Activated CD4-positive, alpha-beta T cell treated with anti-CD3 and anti-CD28 coated beads for 36 hours (primary cell): ENCODE measurements at places on chromosomes 12 and 14.

- H3K36me3 ChIP-seq = no peaks in the 10 kb centered on the region
- no peak for DNase-seq
- H3K27ac ChIP-seq = no peak overlapping the region
- H3K4me1 ChIP-seq = no peaks in the 10 kb centered on the region
- H3K27me3 ChIP-seq = peaks cover 4% of the 10 kb centered on the region
Observed at GRCh38 chr14:34126586-34126985, 175.7 kb upstream of the EGLN3 start.

GRCh38 chr12:113090740-113091139, 34.2 kb downstream of the DTX1 start:
- peaks cover 7% of the 10 kb centered on the region for H3K36me3 ChIP-seq
- H3K27me3 ChIP-seq = no peaks in the 10 kb centered on the region
- DNase-seq = peak; percentile 16
- no peak overlapping the region for H3K4me3 ChIP-seq

- H3K4me3 ChIP-seq = peak overlapping the region; percentile 65
- no peaks in the 10 kb centered on the region for H3K27me3 ChIP-seq
- peak overlapping the region; percentile 98 for H3K27ac ChIP-seq
- DNase-seq = peak; percentile 76
- peaks cover 4% of the 10 kb centered on the region for H3K36me3 ChIP-seq
Observed at GRCh38 chr14:98138666-98139065, 1133.3 kb downstream of the BCL11B start.

- no peaks in the 10 kb centered on the region for H3K4me1 ChIP-seq
- DNase-seq = no peak
- no peaks in the 10 kb centered on the region for H3K36me3 ChIP-seq
- H3K4me3 ChIP-seq = no peak overlapping the region
- H3K27ac ChIP-seq = no peak overlapping the region
Observed at GRCh38 chr12:72053604-72054003, 115.0 kb downstream of the TPH2 start.

- no peaks in the 10 kb centered on the region for H3K27me3 ChIP-seq
- H3K4me3 ChIP-seq = no peak overlapping the region
- no peak for DNase-seq
- no peak overlapping the region for H3K27ac ChIP-seq
- H3K4me1 ChIP-seq = no peaks in the 10 kb centered on the region
Observed at GRCh38 chr12:82470906-82471512, 112.7 kb downstream of the METTL25 start.

DNA sequence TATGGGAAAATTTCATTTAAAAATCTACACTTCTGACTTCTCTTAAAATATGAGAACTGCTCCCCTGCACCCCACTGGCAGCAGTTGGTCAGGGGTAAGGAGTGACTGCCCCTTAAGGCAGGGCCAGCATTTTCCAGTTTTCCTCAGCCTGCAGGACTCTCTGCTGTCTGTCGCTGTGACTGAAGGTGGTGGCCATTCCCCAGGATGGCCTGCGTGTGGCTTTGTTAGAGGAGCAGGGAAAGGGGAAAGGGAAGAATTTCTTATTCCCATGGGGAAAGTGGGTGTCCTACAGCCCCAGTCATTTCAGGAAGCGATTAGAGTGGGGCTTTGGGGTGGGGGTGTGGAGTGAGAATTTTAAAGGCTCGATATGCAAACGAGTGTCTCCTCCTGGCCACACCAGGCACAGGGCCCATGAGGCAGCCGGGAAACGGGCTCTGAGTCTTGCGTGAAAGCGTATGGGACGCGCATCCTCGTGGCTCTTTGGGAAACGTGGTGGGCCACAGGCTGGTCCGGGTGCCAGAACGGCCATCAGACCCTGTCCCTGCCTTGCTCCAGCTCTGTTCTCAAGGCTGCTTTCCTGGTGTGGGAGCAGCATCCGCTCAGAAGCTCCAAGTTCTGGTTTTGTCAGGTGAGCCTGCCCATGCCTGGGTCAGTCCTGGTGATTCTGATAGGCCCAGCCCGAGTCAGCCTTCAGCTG, 23.5 kb downstream of the ADGRD1 start:
- H3K4me1 ChIP-seq = no peaks in the 10 kb centered on the region
- no peak overlapping the region for H3K27ac ChIP-seq
- peaks cover 8% of the 10 kb centered on the region for H3K27me3 ChIP-seq
- H3K4me3 ChIP-seq = no peak overlapping the region
- DNase-seq = no peak

GRCh38 chr14:34198096-34198495, 247.2 kb upstream of the EGLN3 start:
- H3K27ac ChIP-seq = no peak overlapping the region
- no peaks in the 10 kb centered on the region for H3K36me3 ChIP-seq
- H3K27me3 ChIP-seq = peaks cover 10% of the 10 kb centered on the region
- no peak overlapping the region for H3K4me3 ChIP-seq

GRCh38 chr12:57063991-57064685, 14.2 kb upstream of the MYO1A start:
- DNase-seq = peak; percentile 80
- H3K36me3 ChIP-seq = peaks cover 80% of the 10 kb centered on the region
- peak overlapping the region; percentile 98 for H3K27ac ChIP-seq
- H3K4me3 ChIP-seq = peak overlapping the region; percentile 76

DNA sequence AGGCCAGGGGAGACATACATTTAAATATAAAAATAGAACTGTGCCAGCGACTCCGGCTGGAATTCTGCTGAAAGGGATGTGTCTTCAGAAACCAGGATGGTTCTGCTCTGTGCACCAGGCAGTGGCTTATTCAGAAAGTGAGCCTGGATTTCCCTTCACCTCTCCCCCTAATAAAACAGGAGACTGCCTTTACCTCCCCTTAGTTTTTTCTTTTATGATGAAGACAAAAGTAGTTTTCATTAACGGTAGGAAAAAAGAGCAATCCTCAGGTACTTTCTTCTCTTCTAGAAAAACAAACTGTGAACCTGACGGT, 346 bp downstream of the SLC7A8 start:
- peaks cover 2% of the 10 kb centered on the region for H3K4me1 ChIP-seq
- no peak overlapping the region for H3K27ac ChIP-seq
- H3K36me3 ChIP-seq = no peaks in the 10 kb centered on the region
- no peak for DNase-seq
- H3K4me3 ChIP-seq = no peak overlapping the region

DNA sequence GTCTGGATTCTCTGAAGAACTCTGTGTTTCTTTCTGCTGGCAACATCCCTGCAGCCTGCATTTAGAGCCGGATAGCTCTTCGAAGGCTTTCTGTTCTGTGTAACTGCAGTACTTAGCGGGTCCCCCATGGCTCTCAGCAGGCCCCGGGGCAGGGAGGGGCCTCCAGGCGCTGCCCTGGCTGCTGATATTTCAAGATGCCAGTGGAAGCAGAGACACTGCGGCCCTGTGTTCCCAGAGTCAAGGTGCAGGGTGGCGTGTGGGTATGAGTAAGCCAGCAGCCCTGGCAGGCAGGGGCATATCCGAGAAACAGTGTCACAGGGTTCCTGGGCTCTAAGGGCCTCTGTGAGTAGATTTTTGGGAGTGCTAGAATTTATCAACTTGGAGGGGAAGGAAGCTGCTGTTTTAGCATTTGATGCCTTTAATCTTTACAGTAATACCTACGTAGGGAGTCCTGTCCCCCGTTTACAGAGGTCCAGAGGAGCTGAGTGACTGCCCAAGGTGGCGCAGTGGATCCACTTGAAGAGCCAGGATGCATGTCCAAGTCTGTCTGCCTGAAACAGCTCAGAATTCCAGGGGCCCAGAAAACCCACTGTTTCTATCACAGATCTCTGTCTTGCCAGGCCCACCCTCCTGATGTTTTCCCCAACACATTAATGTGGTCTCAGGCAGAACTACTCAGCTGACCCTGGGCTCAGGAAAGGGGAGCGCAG, 16.2 kb downstream of the ESRRB start:
- H3K27ac ChIP-seq = no peak overlapping the region
- no peaks in the 10 kb centered on the region for H3K4me1 ChIP-seq
- no peaks in the 10 kb centered on the region for H3K36me3 ChIP-seq
- H3K4me3 ChIP-seq = no peak overlapping the region
- no peak for DNase-seq

- H3K27me3 ChIP-seq = peaks cover 30% of the 10 kb centered on the region
- H3K4me3 ChIP-seq = no peak overlapping the region
- H3K36me3 ChIP-seq = no peaks in the 10 kb centered on the region
- H3K27ac ChIP-seq = no peak overlapping the region
Observed at GRCh38 chr12:52313461-52313860, 7.7 kb downstream of the KRT83 start.

GRCh38 chr12:89245090-89245489, 107.2 kb downstream of the DUSP6 start:
- H3K36me3 ChIP-seq = no peaks in the 10 kb centered on the region
- H3K4me1 ChIP-seq = peaks cover 39% of the 10 kb centered on the region
- H3K27me3 ChIP-seq = no peaks in the 10 kb centered on the region
- peak overlapping the region; percentile 27 for H3K4me3 ChIP-seq
- DNase-seq = peak; percentile 47

- DNase-seq = no peak
- H3K27ac ChIP-seq = no peak overlapping the region
- H3K27me3 ChIP-seq = no peaks in the 10 kb centered on the region
- H3K4me3 ChIP-seq = no peak overlapping the region
- peaks cover 26% of the 10 kb centered on the region for H3K4me1 ChIP-seq
Observed at GRCh38 chr14:55607386-55607785, 27.4 kb downstream of the KTN1 start.

GRCh38 chr12:96375841-96376604, 24.2 kb downstream of the CDK17 start:
- H3K4me1 ChIP-seq = peaks cover 82% of the 10 kb centered on the region
- H3K27ac ChIP-seq = peak overlapping the region; percentile 79
- H3K36me3 ChIP-seq = peaks cover 8% of the 10 kb centered on the region

DNA sequence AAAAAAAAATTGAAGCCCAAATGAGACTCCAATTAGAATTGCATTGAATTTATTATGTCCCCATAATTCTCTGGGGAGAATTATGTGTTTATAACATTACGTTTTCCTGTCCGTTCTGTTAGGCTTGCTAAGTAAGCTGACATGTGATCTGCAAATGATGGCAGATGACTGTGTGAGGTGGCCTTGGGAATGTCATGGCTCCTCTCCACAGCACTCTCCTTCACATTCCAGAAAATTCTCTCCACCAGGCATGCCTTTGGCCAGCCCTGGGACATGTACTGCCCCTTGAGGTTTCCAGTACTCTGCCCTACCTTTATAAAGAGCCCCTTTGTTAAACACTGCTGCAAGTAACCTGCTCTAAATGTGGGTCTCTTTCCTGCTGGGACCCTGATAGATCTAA, 28.3 kb upstream of the INF2 start:
- peaks cover 5% of the 10 kb centered on the region for H3K27me3 ChIP-seq
- H3K27ac ChIP-seq = no peak overlapping the region
- H3K4me1 ChIP-seq = peaks cover 55% of the 10 kb centered on the region
- no peak for DNase-seq

- DNase-seq = no peak
- H3K27me3 ChIP-seq = peaks cover 23% of the 10 kb centered on the region
- H3K36me3 ChIP-seq = no peaks in the 10 kb centered on the region
- no peaks in the 10 kb centered on the region for H3K4me1 ChIP-seq
- H3K27ac ChIP-seq = no peak overlapping the region
Observed at GRCh38 chr12:108447168-108447832, 67.8 kb upstream of the FICD start.

- H3K4me3 ChIP-seq = no peak overlapping the region
- H3K4me1 ChIP-seq = no peaks in the 10 kb centered on the region
- H3K36me3 ChIP-seq = no peaks in the 10 kb centered on the region
- peaks cover 8% of the 10 kb centered on the region for H3K27me3 ChIP-seq
Observed at GRCh38 chr12:15688838-15689625, 100.2 kb downstream of the EPS8 start.

DNA sequence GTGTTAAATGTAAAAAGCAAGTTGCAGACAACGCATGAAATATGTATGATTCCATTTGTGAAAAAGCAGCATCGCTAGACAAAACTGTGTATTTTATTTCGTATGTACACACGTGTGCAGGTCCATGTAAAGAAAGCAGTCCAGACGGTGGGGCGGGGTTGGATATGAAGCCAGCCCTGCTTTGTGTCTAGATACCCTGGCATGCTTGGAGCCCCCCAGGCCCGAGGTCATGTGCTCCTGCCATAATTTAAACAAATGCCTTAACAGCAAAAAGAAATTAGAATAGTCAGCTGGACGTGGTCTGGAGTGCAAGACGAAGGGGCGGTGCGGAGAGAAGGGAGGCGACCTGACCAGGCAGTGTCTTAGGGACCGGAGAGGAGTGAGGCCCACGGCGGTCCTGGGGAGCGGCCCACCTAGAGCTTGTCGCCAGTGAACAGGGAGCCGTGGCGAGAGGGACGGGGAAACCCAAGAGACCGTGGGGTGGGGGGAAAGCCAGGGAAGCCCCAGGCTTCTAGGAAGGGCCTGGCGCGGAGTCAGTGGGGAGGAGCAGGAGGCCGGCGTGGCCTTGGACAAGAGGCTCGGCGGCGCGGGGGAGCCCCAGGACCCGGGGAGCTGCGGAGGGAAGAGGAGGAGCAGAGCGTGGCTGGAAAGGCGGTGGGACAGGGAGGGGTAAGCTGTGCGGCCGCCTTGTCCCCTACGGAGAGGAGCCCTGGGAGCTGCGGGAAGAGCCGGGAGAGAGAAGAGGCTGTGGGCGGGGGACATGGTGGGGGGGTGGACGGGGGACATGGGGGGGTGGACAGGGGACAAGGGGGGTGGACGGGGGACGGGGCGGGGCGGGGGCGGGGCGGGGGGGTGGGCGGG, 118.5 kb upstream of the C14orf180 start:
- no peak overlapping the region for H3K4me3 ChIP-seq
- H3K4me1 ChIP-seq = no peaks in the 10 kb centered on the region
- H3K27me3 ChIP-seq = peaks cover 34% of the 10 kb centered on the region
- DNase-seq = no peak
- no peaks in the 10 kb centered on the region for H3K36me3 ChIP-seq
- no peak overlapping the region for H3K27ac ChIP-seq

DNA sequence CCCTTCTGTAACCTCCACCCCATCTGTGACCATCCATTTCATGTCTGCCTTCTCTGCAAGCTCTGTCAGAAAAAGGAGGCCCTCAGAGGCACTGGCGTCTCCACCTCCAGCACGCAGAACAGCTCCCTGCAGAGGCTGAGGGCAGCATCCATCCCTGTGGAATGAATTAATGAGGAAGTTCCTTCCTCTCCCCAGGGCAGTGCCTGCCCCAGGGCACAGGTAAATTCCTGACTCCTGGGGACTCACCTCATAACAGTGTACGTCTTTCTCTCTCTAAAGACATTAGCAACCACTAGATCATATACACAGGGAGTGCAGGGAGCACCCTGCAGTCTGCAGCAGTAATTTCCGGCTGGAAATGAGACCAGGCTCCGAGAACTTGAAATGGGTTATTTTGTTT, 155.0 kb upstream of the TMEM132C start:
- no peak for DNase-seq
- H3K27me3 ChIP-seq = no peaks in the 10 kb centered on the region
- no peak overlapping the region for H3K27ac ChIP-seq
- H3K4me3 ChIP-seq = no peak overlapping the region
- H3K36me3 ChIP-seq = no peaks in the 10 kb centered on the region
